ENCODE measurements at places on chromosomes 2 and 18.

- DNase-seq = no peak
These were observed 221.3 kb upstream of the RAB6C start for GRCh38 chr2:129757915-129758783.

GRCh38 chr2:152718909-152719645 lies 657 bp downstream of the ARL6IP6 start:
- DNase-seq = no peak

- DNase-seq = no peak
These were observed 259.8 kb downstream of the FBXO15 start for GRCh38 chr18:73887801-73888200.

- DNase-seq = no peak
These were observed 21.9 kb downstream of the EHBP1 start for GRCh38 chr2:62727259-62727867.

GRCh38 chr18:49652881-49653724 lies 91.2 kb downstream of the LIPG start:
- DNase-seq = no peak

GRCh38 chr2:42360493-42360889 lies 526 bp downstream of the COX7A2L start:
- DNase-seq = no peak

DNA sequence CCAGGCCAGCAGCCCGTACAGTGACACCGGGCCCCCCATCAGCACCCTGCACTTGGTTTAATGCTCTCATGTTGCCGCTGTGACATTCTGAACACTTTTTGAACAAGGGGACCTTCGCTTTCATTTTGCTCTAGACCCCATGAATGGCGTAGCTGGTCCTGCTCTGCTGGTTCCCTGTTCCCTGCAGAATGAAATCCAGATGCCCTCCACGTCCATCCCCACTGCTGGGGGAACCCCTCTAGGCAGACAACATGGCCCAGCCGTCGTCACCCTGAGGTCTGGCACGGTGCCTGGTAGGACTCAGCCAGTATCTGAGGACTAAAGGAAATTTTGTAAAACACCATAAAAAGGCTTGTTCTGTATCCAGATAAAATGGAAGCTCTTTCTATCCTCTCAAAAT lies 128.6 kb downstream of the KCTD1 start:
- DNase-seq = no peak

DNA sequence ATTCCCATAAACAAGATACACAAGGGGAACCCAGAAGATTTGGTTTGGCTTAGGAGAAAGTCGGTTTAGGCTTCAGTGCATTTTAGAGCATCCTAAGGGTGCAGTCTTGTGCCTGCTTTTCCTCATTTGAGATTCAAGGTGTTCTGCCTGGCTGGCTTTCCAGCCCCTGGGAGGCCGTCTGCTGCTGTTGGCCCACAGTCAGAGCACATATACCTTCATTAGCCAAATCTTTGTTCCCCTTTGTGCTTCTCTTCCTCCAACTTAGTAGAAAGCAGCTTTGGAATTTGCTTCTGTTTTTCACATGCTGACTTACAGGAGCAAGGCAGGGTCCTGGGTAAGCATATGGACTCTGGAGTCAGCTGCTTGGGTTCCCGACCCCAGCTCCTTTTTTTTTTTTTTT lies 477.1 kb upstream of the TCF4 start:
- no peak for DNase-seq

DNA sequence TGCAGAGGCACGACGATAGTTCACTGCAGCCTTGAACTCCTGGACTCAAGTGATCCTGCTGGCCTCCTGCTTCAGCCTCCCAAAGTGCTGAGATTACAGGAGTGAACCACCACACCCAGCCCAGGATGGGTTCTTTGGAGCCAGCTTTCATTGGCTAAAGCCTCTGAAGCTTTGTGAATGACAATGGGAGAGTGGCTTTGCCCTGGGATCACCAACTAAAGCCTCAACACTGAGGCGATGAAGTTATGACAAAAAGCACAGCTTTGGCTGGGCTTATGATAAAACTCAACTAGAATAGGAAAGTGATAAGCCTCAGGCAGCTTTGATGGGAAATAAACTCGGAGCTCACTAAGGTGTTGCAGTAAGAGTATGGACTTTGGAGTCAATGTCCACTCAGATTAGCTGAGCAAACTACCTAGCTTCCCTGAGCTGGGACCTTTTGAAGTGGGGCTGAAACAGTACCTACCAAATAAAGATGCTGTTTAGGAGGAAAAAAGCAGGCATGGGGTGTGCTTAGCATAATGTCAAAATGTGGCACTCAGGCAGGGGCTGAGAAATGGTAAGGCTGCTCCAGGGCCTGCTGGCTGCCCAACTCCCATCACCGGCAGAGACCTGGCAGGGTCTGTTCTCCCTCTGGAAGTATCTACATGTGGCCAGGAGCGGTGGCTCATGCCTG lies 4.3 kb downstream of the TMEM127 start:
- no peak for DNase-seq

GRCh38 chr2:174788291-174788929 lies 24.1 kb upstream of the CHRNA1 start:
- no peak for DNase-seq

GRCh38 chr2:154699575-154699930 lies 1.1 kb downstream of the KCNJ3 start:
- DNase-seq = no peak

GRCh38 chr2:215019085-215019484 lies 119.3 kb downstream of the ABCA12 start:
- no peak for DNase-seq

GRCh38 chr2:100655446-100655845 lies 92.7 kb downstream of the PDCL3 start:
- no peak for DNase-seq

DNA sequence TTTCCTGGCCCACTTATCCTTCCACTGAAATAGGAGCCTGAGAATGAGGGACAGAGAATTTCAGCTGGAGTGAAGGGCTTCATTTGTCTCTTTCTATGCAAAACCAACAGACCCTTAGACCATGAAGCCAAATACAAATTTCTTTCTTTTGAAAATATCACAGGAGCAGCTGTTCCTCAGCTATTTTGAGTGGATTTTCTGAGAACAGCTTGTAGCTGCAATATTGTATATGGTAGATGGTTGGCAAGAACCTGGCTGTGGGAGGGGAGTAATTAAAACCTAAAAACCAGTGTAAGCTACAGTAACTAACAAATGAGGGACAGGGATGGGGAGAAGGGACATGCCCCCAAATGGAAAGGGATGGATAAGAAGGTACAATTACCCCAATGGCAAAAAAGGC lies 350.3 kb upstream of the CDH20 start:
- no peak for DNase-seq

DNA sequence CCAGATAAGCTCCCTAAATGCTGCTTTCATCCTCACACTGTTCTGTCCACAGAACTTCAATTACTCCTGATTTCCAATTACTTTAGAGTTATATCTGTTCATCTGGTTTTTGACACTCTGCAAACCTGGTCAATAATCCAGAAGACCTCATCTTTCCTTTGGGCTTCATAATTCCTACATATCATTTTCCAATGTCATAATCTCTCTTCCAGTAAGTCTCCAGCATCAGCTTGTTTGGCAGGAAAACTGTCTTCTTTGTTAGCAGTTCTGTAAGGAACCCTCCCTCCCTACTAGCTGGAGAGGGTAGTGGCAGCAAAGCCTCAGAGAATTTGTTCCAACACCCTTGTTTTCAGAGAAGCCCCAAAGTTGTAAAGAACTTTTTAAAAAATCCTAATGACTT lies 11.9 kb upstream of the SLC14A1 start:
- no peak for DNase-seq

- DNase-seq = no peak
These were observed 285.1 kb downstream of the SS18 start for GRCh38 chr18:25805323-25805722.

DNA sequence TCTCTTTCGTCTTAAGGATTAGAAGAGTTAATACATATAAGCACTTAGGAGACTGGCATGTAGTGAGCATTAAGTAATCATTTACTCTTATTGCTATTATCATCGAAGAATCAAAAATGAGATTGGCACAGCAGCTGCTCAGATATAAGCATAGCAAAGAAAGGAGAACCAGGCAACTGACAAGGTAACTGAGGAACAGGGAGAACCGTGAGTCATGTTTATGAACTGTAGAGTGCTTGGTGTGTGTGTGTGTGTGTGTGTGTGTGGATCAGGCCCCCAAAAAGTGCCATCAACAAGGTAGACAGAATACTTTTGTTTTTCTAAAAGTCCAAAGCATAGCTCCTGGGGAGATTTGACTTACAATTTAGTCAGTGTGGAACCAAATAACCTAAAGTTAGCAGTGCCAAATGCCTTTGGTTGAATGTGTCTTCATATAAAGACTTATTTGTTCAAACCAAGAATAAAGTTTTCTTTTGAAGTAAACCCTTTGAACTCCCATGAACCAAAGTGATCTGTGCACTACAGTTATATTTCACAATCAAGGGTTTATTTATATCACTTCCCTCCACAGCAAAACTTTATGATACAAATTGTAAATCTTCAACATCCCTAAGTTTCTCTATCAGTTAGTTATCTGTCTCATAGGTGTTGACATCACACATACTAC lies 660.6 kb downstream of the NYAP2 start:
- DNase-seq = no peak

- no peak for DNase-seq
These were observed 231.9 kb downstream of the BCL2 start for GRCh38 chr18:63087421-63088230.

DNA sequence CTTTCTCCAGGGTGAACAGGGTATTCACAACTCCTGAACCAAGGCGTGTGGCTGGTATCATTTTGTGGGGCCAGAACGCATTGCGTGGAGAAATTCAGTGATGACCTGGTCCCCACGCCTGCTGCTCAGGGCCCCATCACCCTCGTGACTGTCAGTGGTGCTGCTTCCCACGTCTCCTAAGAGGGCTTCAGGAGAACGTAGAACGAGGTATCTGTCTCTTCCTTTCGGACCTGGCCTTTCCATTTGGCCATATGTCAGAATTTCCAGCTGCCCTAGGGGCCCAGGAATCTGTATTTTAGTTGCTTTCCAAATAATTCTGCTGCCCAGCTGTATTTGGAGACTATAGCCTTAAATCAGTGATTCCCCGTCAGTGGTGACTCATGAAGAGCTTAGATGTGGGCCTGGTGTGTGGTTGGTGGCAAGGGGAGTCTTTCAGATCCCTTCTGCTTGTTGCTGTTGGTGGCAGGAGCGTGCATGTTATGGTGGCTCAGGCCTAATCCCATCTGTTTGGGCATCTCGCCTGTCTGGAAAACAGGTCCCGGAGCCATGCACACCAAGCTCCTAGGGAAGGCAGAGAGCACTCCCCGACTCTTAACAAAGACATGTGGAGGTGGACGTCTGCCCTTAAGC lies 56.4 kb downstream of the NPAS2 start:
- DNase-seq = no peak

GRCh38 chr2:222813177-222813843 lies 47.5 kb upstream of the ACSL3 start:
- DNase-seq = no peak

- DNase-seq = no peak
These were observed 10.2 kb downstream of the ARID5A start for GRCh38 chr2:96546797-96547196.

DNA sequence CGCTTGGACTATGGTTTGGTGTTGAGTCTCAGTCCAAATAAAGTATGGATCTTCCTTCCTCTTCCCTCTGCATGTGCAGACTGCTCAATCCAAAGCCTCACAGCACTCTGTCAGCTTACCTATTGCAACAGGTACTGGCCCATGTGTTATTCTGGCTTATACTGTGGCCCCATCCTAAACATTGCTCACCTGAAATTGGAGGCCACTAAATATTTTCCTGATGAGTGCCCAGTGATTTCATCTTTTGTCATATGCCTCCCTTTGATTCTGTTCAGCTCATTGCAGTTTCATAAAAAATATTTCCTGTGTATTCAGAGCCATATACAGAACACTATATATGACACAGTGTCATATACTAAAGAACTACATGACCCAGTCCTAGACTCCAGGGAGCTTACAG lies 86.3 kb upstream of the FAM136A start:
- DNase-seq = no peak

DNA sequence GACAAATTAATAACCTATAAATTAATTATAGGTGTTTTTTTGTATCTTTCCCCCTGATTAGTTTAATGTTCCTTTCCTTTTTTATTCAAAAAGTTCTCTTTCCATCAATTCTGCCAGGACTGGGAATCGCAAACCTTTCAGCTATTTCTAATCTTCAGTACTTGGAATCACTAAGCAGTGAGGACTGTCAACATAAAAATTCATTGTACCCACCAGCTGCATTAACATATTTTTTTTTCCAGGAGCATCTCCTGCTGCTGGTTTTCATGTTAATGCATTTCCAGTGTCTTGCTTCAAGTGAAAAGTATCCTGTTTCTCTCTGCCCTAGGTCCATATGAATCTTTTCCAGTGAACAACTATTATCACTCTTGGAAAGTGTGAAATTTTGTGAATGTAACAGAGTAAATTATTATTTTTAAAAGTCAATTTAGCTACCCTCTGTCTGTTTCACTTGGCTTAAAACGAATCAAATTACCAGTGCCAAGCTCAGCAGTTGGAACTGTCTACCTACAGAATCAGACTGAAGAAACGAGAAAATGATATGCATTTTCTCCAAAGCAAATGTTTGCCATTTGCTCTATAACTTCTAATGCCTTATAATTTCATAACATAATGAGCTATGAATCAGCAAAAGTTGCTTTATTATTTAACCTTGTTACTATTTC lies 804.4 kb downstream of the EPHA4 start:
- DNase-seq = no peak

- no peak for DNase-seq
These were observed 622 bp downstream of the LRP2 start for GRCh38 chr2:169361706-169362117.

- DNase-seq = no peak
These were observed 32.8 kb downstream of the SOCS6 start for GRCh38 chr18:70321616-70322015.

DNA sequence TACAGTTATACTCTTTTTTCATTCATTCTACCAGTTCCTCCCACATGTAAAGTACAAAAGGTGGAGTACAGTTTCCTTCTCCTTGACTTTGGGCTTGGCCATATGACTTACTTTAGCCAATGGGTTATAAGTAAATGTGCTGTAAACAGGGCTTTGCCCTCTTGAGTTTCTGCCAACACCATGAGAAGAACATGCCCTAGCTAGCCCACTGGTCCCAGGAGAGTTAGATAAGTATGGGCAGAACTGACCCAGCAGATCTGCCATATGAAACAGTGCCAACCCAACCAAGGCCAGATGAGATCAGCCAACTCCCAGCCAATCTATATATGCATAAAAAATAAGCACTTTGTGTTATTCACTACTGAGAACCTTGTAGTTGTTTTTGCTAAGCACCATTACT lies 25.5 kb downstream of the ZC3H8 start:
- DNase-seq = no peak

GRCh38 chr2:149040451-149040850 lies 2.0 kb downstream of the LYPD6B start:
- DNase-seq = no peak

DNA sequence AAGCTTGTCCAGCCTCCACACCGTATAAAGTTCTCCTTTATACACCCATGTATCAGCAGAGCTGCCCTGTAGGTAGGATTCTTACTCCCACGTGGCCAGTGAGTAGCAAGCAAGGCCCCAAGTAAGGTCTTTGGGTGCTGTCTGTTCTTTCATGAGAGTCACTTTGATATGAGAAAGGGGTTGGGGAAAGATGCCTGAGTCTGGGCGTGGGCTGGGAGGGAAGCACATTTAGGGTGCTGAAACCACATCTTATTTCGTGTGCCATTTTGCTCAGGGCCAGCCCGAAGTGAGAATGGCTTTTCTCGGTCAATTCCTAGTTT lies 436 bp upstream of the ITPRIPL1 start:
- DNase-seq = no peak

- DNase-seq = peak; percentile 25
These were observed 43.8 kb downstream of the CDH19 start for GRCh38 chr18:66560094-66560493.
